AG20443 (cell line): ENCODE measurements at places on chromosomes 6 and 20.

- peak; percentile 87 for DNase-seq
These were observed 267.2 kb upstream of the ECI2 start for GRCh38 chr6:4402477-4402976.

DNA sequence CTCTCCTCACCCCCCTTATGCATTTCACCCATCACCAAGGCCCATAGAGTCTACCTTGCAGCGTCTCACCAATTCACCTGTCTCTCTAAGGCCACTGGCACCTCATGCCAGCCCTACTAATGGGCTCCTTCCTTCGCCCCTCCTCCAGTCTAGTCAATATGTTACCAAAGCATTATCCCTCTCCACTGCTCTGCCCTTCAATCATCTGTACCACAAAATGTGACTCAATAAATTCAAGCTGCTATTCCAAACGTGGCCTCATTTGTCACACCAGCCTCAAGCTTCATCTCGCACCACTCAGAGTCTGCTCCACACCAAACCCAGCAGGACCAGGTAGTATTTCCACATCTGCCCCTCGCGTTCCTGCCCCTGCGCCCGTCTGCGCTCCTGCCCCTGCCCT, 21.8 kb upstream of the RPS6KA2 start:
- DNase-seq: no peak

GRCh38 chr6:169487579-169488436, 214.0 kb downstream of the WDR27 start:
- no peak for DNase-seq

- DNase-seq: no peak
These were observed 1.6 kb upstream of the REV3L start for GRCh38 chr6:111484633-111484930.

- DNase-seq: no peak
These were observed 232.5 kb downstream of the PTPRT start for GRCh38 chr20:42957018-42957703.

- no peak for DNase-seq
These were observed 616.5 kb downstream of the C6orf118 start for GRCh38 chr6:164692772-164693510.

DNA sequence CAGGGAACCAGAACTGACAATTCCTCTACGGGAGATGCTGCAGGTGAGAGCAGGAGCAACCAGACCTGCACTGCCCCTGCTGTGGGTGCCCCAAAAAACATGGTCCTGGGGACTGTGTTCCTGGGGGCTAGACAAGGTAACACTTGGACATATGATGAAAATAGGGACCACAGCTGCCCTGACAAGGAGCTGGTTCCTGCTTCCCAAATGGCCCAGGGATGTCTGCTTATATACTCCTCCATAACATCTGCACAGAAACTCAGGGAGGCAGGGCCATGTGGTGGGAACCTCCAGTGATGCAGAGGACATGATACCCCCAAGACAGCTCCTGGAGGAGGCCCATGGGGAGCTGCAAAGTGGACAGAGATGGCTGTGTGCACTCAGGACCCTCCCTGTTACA, 19.8 kb downstream of the HLA-F start:
- DNase-seq: no peak

DNA sequence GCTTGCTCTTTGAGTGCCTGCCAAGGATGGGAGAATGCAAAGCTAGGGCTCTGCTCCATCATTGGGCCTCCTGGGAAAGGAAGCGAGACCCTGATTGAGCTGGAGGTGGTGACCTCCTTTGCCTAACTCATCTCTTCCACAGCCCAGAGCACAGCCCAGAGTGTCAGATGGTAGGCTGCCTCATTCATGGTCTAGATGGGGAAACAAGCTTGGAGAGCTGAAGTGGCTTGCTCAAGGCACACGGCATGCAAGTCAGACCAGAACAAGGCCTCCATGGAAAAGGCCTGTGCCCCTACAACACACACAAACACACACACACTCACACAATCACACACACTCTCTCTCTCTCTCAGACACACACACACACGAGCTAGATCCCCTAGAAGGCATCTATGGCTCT, 17.5 kb downstream of the TGM3 start:
- no peak for DNase-seq

GRCh38 chr6:169533301-169534038, 168.4 kb downstream of the WDR27 start:
- DNase-seq: no peak

- DNase-seq: no peak
These were observed 282.8 kb downstream of the ALDH8A1 start for GRCh38 chr6:134667111-134667510.

GRCh38 chr20:112396-112795, 24.9 kb downstream of the DEFB125 start:
- no peak for DNase-seq

GRCh38 chr20:49460131-49460530, 22.3 kb downstream of the KCNB1 start:
- DNase-seq: no peak

DNA sequence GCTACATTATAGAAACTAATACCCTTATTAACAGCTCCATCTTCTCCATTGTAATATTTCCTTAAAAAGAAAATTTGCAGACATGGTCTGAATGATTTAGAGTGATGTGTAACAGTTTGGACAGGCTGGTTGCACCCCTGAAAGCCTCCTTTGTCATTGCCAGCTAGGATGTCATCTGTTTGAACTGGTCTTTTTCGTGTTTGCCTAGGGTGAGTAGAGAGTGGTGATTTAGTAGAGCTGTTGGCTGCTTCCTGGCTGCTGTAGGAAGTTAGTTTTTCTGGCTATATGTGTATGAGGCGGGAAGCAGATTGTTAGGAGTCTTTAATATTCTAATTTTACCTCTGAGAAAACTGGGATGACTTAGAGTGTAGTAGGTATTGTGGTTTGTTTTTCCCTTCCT, 101.1 kb downstream of the ZFAND3 start:
- DNase-seq: no peak

- no peak for DNase-seq
These were observed 23.9 kb upstream of the ASXL1 start for GRCh38 chr20:32333988-32334885.

- DNase-seq: peak; percentile 64
These were observed 4.3 kb downstream of the VSX1 start for GRCh38 chr20:25077610-25078169.

GRCh38 chr6:39202166-39202565, 27.1 kb downstream of the KCNK5 start:
- DNase-seq: no peak

DNA sequence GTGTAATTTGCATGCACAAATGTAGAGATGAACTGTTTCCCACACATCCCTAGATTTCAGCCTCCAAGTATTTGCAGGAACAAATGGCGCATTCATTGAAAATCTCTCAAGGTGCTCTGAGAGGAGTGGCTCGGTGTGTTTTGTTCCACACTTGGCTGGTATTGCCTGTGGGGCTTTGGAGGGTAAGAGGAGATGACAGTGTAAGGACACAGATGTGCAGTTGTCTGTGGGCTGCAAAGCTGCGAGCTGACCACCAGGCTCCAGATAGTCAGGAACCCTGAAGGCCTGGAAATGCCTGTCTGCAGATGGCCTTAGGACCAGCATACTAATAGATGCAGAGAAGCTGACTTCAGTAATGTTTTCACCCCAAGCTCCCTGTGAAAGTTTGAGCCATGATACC, 57.7 kb upstream of the PBOV1 start:
- DNase-seq: no peak

- DNase-seq: no peak
These were observed 207.8 kb downstream of the JARID2 start for GRCh38 chr6:15453622-15454021.

DNA sequence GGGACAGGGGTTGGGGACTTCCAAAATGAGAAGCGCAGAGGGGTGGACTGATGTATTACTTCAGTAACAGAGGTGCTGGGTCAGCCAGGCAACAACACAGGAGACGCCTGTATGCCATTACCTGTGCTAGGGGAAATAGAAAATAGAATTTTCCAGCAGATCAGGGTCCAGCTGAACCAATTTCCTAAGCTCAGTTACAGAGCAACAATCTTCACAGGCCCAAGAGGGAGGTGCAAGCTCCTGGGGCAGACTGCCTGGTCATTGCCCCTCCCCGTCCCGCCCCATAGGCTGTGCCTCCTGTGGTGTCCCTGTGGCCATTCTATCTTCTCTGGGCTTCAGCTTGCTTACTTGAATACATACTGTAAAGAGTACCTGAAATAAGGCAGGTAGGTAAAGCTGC, 3.7 kb downstream of the KCNK5 start:
- no peak for DNase-seq

- DNase-seq: peak; percentile 23
These were observed 45.8 kb downstream of the AHI1 start for GRCh38 chr6:135451617-135452190.

DNA sequence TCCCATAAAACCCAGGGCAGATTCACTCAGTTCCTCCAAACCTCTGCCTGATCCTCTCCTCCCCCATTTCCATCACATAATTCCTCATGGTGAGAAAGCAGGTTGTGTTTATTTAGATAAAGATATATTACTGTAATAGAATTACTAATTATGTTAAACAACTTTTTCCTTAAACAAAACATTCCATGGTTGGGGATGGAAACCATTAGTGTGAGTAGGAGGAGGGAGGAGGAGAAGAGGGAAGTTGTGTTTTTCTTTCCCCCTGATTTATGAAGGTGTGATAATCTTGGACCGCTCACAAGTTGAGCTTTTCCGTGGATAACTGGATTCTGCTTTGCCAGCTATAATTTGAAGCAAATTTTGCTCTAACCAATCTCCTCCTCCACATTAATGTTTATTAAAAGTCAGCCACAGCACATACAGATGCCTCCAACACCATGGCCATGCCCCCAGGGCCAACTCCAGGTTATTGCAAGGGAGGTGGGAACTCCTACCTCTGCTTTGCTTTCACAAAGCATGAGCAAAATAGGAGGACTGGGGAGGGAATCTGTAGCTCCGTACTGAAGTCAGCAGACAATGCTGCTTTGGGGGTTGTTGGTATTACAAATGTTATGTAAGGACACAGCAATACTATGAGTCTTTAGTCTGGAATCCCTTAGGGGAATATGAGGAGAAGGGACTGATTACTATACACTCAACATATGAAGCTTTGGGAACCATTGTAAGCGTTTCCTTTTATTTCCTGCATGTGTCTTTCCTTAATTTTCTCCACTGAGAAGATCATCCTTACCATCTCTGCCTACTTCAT, 542.0 kb downstream of the DHX35 start:
- no peak for DNase-seq

GRCh38 chr20:32749914-32750637, 6.8 kb upstream of the COMMD7 start:
- no peak for DNase-seq

DNA sequence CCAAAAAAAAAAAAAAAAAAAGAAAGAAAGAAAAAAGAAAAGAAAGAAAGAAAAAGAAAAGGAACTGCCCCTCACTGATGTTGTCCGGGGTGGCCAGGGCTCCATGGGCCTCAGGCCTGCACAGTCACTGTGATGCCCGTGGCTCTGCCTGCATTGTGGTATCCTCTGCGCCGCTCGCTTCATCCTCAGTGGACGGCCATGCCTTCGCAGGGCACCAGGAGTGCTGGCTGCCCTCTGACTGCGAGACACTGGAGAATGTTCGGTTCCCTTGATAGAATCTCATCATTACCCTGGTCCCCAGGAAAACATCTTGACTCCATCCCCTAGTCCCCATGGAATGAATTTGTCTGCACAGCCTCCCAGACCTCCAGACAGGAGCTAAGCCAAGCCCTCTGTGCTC, 61.7 kb downstream of the TMEM242 start:
- no peak for DNase-seq

- DNase-seq: no peak
These were observed 30.5 kb downstream of the QRSL1 start for GRCh38 chr6:106659859-106660258.

DNA sequence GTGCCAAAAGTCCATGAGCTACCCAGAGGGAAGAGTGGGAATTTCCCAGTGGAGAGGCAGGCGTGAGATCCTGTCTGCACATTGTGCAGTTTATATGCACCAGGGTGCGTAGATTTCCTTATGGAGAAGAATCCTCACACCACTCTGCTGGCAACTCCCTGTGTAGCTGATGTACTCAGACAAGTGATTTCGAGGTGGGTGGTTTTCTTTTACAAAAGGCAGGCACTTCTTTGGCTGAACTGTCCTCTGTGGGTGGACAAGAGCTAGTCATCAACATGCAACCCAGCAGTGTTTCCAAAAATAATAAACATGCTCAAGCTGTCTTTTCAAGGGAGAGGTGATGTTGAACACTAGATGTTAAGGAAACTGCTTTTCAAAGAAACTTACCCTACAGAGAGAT, 121.7 kb upstream of the NXT1 start:
- DNase-seq: peak; percentile 61

DNA sequence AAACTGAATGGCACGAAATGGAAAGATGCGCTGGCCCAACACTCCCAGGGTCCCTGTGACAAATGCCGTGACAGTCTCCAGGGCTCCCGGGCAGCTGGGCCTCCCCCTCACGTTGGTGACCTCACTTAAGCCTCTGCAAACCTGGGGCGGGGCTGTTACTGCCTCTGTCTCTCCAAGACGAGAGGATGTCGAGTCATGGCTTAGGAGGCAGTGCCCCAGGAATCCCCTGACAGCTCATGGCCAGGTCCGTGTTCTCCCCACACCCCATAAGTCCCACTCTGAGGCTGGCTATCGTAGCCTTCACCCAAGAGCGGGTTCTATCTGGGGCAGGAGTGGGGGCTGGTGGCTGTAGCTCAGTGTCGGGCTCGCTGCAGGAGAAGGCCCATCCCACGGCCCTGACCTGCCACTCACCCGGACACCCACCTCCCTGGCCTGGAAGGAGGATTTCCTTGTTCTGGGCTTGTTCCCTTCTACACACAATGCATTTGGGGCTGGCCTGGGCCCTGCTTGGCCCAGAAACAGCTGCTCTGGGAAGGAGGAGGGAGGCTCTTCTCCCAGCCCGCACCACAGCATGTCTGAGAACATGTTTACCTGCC, 5.6 kb upstream of the RPS21 start:
- no peak for DNase-seq

DNA sequence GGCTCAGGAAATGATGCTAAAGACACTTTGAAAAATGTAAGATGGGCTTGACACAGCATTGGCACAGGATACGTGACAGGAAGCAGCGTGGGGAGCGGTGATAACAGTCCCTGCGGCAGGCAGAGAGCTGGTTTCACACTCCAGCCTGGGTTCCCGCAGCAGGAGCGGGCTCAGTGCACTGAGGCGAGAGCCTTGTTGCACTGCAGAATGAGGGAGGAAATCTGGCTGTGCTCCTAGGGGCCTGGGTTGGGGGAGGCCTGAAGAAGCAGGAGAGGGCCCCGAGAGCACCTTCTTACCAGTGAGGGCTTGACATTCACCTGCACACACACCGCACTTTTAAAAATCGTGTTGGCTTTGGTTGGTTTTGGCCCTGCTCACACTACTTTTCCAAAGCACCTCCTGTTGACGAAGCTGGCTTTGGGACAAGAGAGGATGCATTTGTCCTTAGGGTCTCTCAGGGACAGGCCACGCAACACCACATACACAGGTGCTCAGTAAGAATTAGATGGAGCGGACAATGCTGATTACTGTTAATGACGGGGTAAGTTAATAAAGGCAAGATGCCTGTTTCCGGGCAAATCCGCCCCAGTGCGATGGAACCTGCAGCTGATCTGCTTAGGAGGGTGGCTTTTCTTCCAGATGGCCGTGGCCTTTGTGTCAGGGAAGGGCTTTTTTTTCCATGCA, 49.4 kb upstream of the ARMC2 start:
- no peak for DNase-seq

GRCh38 chr20:50663095-50663821, 28.1 kb downstream of the RIPOR3 start:
- DNase-seq: no peak
